ENCODE measurements at places on chromosomes 1 and 21.

- no peak for DNase-seq
These were observed 1.1 kb downstream of the CCDC17 start for GRCh38 chr1:45622524-45623394.

GRCh38 chr1:113975211-113975895, 3.9 kb upstream of the OLFML3 start:
- DNase-seq: no peak

DNA sequence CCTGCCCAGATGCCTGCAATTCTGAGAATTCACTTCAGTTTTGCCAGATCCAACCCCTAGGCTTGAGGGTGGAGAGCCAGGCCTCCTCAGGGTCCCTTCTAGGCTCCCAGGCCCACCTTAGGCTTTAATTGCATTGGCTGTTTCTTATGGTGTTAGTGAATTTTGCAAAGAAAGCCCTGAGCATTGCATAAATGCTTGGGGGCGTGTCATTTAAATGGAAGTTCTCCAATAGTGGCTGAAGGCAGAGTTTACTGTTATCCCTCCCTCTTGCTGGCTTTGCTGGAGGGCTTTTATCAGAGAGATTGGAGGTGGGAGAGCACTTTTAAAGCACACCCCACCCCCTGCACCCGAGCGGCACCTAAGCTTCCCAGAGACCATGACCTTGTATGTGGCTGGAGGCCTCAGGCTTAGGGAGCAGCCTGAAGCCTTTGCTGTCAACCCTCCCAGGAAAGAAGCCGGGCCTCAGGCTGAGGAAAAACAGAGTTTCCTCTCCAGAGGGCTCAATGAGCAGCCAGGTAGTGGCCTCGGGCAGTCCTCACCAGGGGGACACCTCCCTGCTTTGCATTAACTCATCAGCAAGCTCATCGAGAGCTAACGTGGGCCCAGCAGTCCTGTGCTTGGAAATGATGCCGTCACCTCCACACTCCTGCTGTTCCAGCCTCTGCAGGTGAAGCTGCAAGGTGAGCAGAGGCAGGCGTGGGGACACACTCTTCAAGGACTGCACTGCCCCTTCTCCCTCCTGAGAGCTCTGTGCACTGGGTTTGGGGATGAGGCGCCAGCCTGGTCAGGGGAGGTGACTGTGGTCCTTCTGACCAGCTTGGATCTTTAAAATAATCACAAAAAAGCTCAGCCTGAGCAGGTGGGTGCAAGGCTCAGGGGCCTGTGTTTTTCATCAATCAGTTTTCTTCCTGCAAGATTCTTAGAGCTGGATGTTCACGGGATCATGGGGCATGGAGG, 58.0 kb downstream of the STUM start:
- DNase-seq: no peak

GRCh38 chr1:32702599-32703478, at the start of gene SYNC:
SYNC (minus strand) TSS chr1:32702770; CDS start chr1:32702660, 110 bp downstream.
- DNase-seq: no peak

- DNase-seq: no peak
These were observed 737.1 kb downstream of the PTPRU start for GRCh38 chr1:29973406-29973805.

DNA sequence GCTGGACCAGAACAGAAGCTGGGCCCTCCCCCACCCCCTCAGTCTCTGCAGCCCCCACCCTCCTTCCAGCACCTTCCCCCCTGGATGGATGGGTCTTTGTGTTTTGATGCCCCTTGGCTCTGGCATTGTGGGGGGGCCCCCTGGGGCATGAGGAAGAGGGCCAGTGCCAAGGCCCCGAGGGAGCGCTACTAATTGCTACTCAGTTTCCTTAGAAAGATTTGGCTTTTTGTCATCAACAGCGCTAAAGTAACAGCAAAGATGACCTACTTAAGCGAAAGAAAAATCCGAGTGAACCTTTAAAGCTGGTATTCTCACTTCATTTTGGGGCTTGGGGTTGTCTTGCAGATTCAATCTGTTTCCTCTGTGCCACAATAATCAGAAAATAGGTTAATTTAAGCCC, 63.5 kb downstream of the SKI start:
- no peak for DNase-seq

DNA sequence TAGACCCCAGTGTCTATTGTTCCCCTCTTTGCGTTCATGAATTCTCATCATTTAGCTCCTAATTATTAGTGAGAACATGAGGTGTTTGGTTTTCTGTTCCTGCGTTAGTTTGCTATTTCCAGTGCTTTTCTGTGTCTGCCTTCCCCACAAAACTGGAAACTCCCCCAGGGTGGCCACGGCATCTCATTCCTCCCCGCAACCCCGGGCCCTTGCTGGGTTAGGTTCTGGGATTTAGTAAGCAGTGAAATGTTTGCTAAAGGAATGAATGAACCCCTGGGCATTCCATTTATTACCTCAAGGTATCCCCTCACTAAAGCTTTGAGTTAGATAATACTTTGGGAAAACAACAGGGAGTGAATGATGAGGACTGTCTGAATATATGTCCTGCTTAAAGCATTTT, 142.9 kb downstream of the GLUL start:
- no peak for DNase-seq

GRCh38 chr1:75992312-75992711, 60.1 kb upstream of the ASB17 start:
- no peak for DNase-seq

All from putamen (tissue), 1 donor.